ENCODE measurements at places on chromosomes 4 and X. TPM values are rescaled to one million over a fixed set of nuclear protein-coding genes. Genes with fewer than 3 reads are reported as not detected.

- no peaks in the 10 kb centered on the region for H3K36me3 ChIP-seq
- DNase-seq, result no peak
- no peak overlapping the region for H3K4me3 ChIP-seq
- no peaks in the 10 kb centered on the region for H3K4me1 ChIP-seq
- no peak overlapping the region for H3K27ac ChIP-seq
- H3K27me3 ChIP-seq, result no peaks in the 10 kb centered on the region
Measured at GRCh38 chrX:109270580-109271484, 211.1 kb downstream of the GUCY2F start.

GRCh38 chr4:84966382-84967242, at the start of gene WDFY3:
Gene WDFY3, minus strand, starts transcription at chr4:84966690. Its CDS starts 106,099 bp downstream, at chr4:84860591.
- H3K4me1 ChIP-seq, result peaks cover 11% of the 10 kb centered on the region
- no peak within 1 kb of the TSS for H3K27ac ChIP-seq
- peak; percentile 23 for DNase-seq
- H3K36me3 ChIP-seq, result peaks cover 3% of the 10 kb centered on the region
- peak within 1 kb of the TSS; percentile 70 for H3K4me3 ChIP-seq

DNA sequence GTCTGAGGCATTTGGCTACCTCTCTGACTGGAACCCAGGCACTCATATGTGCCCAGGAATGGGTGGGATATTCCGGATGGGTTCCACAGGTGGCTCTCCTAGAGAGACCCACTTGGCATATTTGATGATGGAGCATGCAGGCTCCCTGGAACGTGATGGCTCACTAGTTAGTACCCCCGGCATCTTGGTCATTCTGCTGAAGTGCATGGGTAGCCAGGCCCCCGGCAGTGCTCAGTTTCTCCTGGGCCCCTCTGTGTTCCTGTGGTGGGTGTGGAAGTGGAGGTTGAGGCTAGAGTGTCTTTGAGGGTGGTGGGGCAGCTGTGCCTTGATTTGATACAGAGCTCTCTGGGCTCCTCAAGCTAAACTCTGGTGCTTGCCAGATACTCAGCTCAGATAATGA, 29.4 kb downstream of the NBDY start:
- H3K4me3 ChIP-seq, result no peak overlapping the region
- no peak overlapping the region for H3K27ac ChIP-seq
- DNase-seq, result no peak
- H3K27me3 ChIP-seq, result no peaks in the 10 kb centered on the region
- H3K36me3 ChIP-seq, result peaks cover 21% of the 10 kb centered on the region
- H3K4me1 ChIP-seq, result peaks cover 43% of the 10 kb centered on the region

GRCh38 chr4:73871511-73872310, 2.5 kb downstream of the CXCL1 start:
- peaks cover 19% of the 10 kb centered on the region for H3K27me3 ChIP-seq
- no peaks in the 10 kb centered on the region for H3K4me1 ChIP-seq
- no peak overlapping the region for H3K4me3 ChIP-seq

DNA sequence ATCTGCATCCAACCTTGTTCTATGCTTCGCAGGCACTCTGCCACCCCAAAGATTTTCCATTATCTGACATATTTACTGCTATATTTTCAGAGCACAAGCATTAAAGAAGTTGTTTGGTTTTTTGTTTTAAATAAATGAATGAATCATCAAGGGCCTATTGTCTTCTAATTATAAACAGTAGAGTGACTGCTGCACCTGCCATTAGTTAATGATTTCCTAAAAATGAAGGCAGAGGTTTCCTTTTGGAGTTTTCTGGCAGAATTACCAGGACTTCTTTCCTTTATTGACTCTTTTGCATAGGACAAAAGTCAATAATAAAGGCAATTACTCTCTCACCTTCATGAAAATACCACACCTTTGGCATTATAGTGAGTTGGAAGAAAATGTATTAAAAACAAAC, 238.1 kb downstream of the INPP4B start:
- H3K36me3 ChIP-seq, result peaks cover 4% of the 10 kb centered on the region
- no peak overlapping the region for H3K27ac ChIP-seq
- no peak for DNase-seq
- no peaks in the 10 kb centered on the region for H3K4me1 ChIP-seq
- no peak overlapping the region for H3K4me3 ChIP-seq
- no peaks in the 10 kb centered on the region for H3K27me3 ChIP-seq

GRCh38 chr4:173537613-173538147, 7.7 kb upstream of the HAND2 start:
- no peak overlapping the region for H3K27ac ChIP-seq
- no peak for DNase-seq
- peaks cover 9% of the 10 kb centered on the region for H3K4me1 ChIP-seq
- H3K36me3 ChIP-seq, result peaks cover 2% of the 10 kb centered on the region
- peaks cover 80% of the 10 kb centered on the region for H3K27me3 ChIP-seq

- no peak for DNase-seq
- H3K27ac ChIP-seq, result no peak overlapping the region
- H3K4me1 ChIP-seq, result no peaks in the 10 kb centered on the region
- H3K4me3 ChIP-seq, result no peak overlapping the region
- H3K27me3 ChIP-seq, result no peaks in the 10 kb centered on the region
- H3K36me3 ChIP-seq, result peaks cover 47% of the 10 kb centered on the region
Measured at GRCh38 chr4:1982124-1983052, 26.4 kb downstream of the NELFA start.

- H3K36me3 ChIP-seq, result no peaks in the 10 kb centered on the region
- H3K4me3 ChIP-seq, result no peak overlapping the region
- no peak for DNase-seq
- H3K27me3 ChIP-seq, result no peaks in the 10 kb centered on the region
- no peak overlapping the region for H3K27ac ChIP-seq
Measured at GRCh38 chrX:23246001-23246400, 88.6 kb upstream of the PTCHD1 start.

DNA sequence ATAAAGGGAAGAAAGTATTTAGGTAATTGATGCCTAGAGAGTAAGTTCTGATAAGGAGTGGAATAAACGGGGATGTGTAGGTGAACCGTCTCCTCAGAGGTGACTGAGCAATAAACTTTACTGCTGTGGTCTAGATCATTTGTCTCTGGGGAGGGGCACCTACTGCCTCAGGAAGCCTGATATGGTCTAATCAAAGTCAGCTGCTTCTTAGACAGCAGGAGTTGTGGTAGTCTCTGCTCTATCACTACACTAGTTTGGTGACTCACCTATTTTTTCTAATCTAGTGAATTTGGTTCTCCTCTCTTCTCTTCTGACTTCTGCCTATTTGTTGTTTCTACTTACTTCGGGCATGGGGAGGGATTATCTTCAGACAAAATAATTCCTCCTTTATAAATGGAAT, 95.1 kb upstream of the STIM2 start:
- H3K4me1 ChIP-seq, result peaks cover 4% of the 10 kb centered on the region
- no peaks in the 10 kb centered on the region for H3K27me3 ChIP-seq
- no peak overlapping the region for H3K4me3 ChIP-seq
- DNase-seq, result no peak

DNA sequence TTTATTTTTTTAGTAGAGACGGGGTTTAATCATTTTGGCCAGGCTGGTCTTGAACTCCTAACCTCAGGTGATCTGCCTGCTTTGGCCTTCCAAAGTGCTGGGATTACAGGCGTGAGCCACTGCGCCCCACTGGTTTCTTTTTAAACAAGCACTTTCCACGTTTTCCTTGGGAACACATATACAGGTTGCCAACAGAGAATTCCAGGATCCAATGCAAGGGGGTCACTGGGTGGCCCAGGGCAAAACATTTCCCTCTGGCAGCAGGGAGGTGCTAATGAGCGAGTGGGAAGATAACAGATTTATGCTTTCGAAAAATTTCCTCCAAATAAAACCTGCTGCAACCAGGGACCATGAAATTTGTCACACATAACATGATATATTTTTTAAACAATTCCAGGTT, 41.1 kb downstream of the ADRA2C start:
- H3K27ac ChIP-seq, result no peak overlapping the region
- DNase-seq, result no peak
- H3K27me3 ChIP-seq, result peaks cover 6% of the 10 kb centered on the region
- H3K4me3 ChIP-seq, result no peak overlapping the region
- H3K4me1 ChIP-seq, result no peaks in the 10 kb centered on the region

DNA sequence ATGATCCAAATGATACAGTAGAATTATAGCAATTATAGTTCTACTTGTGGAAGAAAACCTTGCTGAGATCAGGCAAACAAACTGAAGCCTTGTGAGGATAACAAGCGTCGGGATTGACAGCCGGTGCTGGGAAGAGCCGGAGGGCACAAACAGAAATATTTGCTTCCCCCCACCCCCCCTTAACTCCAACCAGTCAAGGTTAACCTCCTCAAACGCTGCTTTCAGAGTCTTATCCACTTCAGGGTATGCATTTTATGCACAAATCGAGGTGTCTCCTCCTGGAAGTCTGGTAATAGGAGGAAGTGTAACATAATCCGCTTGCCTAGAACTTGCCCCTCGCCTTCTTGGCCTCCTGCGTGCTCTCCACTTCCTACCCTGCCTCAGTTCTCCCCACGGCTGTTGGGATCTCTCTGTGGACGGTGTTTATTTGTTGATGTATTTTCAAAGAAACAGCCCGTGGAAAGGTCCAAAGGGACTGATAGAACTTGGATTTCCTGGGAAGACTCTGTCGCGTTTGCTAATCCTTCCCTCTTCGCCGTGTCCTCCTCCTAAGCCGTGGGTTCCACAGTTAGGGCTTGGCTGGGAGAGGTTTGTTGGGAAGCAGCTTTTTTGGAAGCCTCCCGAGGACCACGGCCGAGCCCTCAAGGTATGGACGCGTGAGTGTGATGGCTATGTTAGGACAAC, 4.1 kb upstream of the ARX start:
- H3K27ac ChIP-seq, result no peak overlapping the region
- no peak overlapping the region for H3K4me3 ChIP-seq
- H3K36me3 ChIP-seq, result no peaks in the 10 kb centered on the region
- no peak for DNase-seq

DNA sequence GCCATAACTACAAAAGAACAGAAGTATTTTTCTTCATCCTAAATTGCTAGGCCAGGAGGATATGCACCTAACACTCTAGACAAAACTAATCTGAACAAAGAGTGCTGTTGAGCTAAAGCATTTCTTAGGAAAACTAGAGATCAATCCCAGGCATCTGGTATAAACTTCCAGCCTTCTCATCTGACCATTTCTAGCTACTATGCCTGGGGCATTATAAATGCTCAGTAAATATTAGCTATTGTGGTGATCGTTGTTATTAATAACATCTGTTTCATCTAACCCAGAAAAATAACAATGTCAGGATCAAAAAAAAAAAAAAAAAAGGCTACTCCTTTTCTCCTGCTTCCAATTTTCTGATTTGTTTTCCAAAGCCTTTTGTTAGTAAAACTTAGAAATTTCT, 7.7 kb upstream of the SLC10A6 start:
- H3K36me3 ChIP-seq, result no peaks in the 10 kb centered on the region
- no peak for DNase-seq
- no peaks in the 10 kb centered on the region for H3K27me3 ChIP-seq
- H3K4me1 ChIP-seq, result no peaks in the 10 kb centered on the region
- H3K27ac ChIP-seq, result no peak overlapping the region
- H3K4me3 ChIP-seq, result no peak overlapping the region

- no peaks in the 10 kb centered on the region for H3K4me1 ChIP-seq
- H3K4me3 ChIP-seq, result no peak overlapping the region
- no peak for DNase-seq
- no peaks in the 10 kb centered on the region for H3K36me3 ChIP-seq
Measured at GRCh38 chr4:69617083-69617694, 22.3 kb downstream of the UGT2A2 start.

DNA sequence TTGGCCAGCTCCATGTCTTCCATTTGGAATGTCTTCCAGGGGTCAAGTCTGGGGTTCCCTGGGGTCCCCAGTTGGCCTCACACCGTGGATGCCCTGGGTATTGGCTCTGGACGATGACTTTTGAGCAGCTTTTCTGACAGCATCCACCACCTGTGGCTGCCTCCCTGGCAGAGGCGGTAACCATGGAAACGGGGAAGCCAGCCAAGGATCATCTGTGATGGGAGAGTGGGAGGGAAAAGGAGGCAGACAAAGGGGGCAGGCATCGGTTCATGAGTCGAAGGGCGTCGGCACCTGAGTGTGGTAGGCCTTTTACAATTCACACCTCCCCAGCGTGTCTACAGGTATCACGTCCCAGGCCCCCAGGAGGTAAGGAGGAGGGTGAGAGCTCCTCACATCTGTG, 152.2 kb downstream of the ASMT start:
- DNase-seq, result no peak
- no peaks in the 10 kb centered on the region for H3K4me1 ChIP-seq
- peaks cover 8% of the 10 kb centered on the region for H3K36me3 ChIP-seq

DNA sequence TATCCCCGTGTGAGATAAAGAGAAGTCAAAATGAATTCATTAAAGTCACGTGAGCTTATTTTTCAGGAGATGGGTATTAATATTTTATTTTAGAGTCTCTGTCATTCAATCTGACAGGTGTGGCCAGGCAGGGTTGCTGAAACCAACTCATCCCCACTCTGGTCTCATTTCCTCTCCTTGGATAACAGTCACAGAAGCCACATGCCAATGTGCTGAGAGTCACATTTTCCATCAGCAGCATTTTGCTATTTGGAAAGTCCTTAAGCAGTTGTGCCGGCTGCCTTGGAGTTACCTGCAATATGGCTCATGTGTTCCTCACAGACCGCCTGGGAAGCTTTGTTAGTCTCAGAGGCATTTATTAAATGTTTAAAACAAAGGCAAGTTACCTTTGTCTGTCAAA, 302.3 kb downstream of the DCHS2 start:
- DNase-seq, result no peak
- H3K36me3 ChIP-seq, result no peaks in the 10 kb centered on the region
- H3K27me3 ChIP-seq, result no peaks in the 10 kb centered on the region
- H3K4me3 ChIP-seq, result no peak overlapping the region
- no peak overlapping the region for H3K27ac ChIP-seq
- H3K4me1 ChIP-seq, result no peaks in the 10 kb centered on the region

GRCh38 chrX:16445166-16445752, 204.7 kb upstream of the S100G start:
- H3K27me3 ChIP-seq, result peaks cover 2% of the 10 kb centered on the region
- peak; percentile 43 for DNase-seq
- no peaks in the 10 kb centered on the region for H3K36me3 ChIP-seq
- no peak overlapping the region for H3K27ac ChIP-seq

- no peak overlapping the region for H3K4me3 ChIP-seq
- no peaks in the 10 kb centered on the region for H3K27me3 ChIP-seq
- no peak for DNase-seq
Measured at GRCh38 chr4:52296341-52296740, 245.2 kb downstream of the SPATA18 start.

The HHIP gene
- not detected for total RNA-seq

The MAGEH1 gene
- total RNA-seq, result 13.1 TPM

The AIMP1 gene
- total RNA-seq, result 47.1 TPM

The NAT8L gene
- not detected for total RNA-seq

The EGFL6 gene
- total RNA-seq, result 15.6 TPM

The RGN gene
- not detected for total RNA-seq

The GAGE12E gene
- not detected for total RNA-seq

The UGT2A1 gene
- not detected for total RNA-seq

The PLXNB3 gene
- total RNA-seq, result 0.83 TPM

The UGT8 gene
- not detected for total RNA-seq

The OCRL gene
- total RNA-seq, result 0.90 TPM

The RHOXF1 gene
- not detected for total RNA-seq

All from activated CD8-positive, alpha-beta T cell treated with anti-CD3 and anti-CD28 coated beads, Interleukin-2, amount 10 ng/mL, durations not matched to agents 7 days and 5 days (primary cell).